Stimulated activated CD8-positive, alpha-beta memory T cell treated with anti-CD3 and anti-CD28 coated beads, Interleukin-7, amount 100 ng/mL, for 1 hour (primary cell): ENCODE measurements at places on chromosomes 11 and 22.

DNA sequence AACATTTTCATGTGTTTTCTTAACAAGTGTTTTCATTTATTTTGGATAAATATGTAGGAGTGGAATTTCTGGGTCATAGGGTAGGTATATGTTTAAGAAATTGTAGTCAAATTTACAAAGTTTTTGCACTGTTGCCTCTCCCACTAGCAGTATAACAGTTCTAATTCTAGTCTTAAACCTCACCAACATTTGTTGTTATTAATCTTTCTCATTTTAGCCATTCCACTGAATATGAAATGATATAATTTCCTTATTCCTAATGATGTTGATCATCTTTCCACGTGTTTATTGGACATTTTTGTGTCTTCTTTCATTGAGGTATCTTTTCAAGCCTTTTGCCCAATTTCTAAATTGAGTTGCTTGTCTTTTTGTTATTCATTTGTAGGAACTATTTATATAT, 62.0 kb downstream of the C11orf91 start:
- DNase-seq: no peak

GRCh38 chr11:44774731-44775130, 48.0 kb downstream of the TSPAN18 start:
- DNase-seq: no peak

DNA sequence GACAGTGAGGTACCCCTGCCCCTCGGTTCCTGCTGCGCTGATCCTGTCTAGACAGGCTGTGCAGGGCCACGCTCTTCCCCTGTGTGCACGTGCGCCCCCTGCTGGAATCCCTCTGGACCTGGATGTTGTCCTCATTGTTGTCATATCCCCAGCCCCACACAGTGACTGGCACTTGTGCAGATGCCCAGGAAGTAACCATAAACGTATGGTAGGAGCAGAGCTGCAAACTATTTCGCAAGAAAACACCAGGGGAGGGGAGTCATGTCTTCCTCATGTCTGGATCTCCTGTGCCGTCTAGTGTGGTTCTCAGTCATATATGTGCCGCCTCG, 114.7 kb downstream of the CRYBB2 start:
- no peak for DNase-seq

DNA sequence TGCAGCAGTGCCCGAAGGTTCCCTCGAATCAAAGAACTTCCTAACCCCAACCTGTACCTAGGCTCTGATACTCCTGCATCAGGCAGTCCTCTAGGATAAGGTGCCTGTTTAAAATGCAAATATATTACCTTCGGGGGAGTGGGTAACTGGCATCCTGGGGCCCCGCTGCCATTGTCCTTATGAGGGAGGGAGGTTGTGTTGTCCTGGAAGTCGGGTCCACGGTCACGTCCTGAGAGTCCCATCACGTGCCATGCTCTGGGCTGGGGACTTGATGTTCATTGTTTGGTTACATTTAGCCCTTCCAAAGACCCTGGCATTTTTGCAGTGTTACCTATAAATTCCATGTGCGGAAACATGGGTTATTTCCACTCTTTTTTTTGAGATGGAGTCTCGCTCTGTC, 67.6 kb downstream of the PARVB start:
- DNase-seq: no peak

GRCh38 chr11:103903621-103904323, 132.7 kb upstream of the DDI1 start:
- no peak for DNase-seq

DNA sequence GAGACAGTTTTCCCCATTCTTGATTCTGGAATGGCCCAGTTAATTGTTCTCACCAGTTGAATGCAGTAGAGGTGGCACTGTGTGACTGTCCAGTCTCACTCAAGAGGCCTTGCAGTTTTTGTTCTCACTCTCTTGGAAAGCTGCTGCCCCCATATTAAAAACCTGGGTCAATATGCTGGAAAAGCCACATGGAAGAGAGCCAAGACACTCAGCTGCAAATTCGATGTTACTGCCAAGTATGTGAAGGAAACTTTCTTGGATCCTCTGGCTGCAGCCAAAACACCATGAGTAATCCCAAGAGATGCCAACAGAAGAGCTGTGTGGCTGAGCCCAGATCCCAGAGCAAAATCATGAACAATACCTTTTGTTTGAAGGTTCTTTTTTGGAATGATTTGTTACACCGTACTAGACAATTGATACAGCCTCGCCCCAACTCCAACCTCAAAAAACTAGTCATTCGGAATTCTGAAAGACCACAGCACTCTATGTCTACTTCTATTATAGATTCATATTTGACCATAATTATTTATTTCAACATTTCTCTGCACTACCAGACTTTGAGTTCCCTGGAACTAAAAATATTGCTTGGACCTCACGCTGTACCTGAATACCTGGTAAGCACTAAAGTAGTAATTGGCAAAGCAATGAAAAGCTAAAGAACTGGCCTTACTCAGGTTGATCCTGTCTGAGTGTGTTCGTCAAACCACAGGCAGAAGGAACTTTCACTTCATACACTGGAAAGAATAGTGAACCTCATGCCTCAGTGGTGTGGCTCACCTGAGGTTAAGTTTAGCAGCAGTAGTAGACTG, 378.8 kb downstream of the ETS1 start:
- DNase-seq: no peak

DNA sequence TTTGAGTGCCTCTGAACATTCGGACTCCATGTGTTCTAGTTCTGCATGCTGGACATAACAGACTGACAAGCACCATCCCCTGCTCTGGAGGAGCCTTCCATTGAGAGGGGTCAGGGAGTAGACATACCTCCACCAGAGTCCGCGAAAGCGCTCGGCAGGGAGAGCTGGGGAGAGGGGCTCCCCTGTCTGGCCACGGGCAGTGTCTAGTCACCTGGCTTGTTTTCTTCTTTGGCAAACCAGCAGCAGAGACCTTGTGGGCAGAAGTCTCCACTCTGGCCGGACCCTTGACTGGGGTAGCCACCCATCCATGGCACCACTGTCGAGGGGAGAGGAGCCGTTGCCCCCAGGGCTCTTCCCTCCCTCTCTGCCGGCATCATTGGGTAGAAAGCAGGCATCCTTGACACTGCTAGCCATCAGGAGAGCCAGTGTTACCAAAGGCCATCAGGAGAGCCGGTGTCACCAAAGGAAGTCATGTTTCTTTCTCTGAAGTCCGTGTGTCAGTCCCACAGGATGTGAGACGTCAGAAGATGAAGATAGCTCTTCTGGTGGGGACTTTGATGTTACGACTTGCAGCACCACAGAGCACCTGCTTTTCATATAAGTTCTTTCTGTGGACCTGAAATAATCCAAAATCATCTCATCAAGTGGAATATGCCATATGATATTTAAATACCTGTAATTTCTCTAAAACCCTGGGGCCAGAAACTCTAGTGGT, 305.6 kb downstream of the TBC1D22A start:
- DNase-seq: no peak

DNA sequence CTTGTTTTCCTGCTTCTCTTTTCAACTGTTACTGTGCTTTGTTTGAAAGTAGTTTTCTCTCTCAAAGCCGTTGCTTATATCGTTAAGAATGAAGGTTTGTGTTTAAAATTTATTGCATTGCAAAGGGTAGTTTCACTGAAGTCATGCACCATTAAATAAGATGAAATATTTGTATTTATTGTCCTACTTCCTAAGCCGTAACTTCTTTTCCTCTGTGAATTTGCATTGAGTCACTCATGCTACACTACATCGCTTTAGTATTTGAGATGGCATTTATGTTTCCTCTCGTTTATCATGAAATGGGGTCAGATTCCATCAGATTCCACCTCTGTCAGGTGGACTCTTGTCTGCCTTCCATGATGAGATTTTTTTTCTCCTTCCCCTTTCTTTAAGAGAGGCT, 65.8 kb upstream of the RASSF10 start:
- no peak for DNase-seq

DNA sequence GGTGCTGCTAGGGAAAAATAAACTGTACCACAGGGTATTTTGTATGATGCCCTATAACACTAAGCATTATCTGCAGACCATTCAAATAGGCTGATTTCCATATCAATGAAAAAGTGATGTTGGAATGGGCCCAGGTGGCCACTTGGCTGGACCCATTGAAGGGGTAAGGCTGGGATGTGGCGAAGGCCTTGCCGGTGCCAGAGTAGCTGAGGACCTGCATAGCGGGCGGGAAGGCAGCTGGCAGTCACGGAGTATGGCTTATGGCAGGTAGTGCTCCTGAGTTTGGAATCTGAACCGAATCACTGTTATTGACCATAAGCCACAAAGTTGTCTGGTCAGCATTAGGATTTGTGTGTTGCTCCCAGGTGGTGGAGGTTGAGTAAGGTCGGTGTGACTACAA, 131.0 kb downstream of the MICAL2 start:
- no peak for DNase-seq

DNA sequence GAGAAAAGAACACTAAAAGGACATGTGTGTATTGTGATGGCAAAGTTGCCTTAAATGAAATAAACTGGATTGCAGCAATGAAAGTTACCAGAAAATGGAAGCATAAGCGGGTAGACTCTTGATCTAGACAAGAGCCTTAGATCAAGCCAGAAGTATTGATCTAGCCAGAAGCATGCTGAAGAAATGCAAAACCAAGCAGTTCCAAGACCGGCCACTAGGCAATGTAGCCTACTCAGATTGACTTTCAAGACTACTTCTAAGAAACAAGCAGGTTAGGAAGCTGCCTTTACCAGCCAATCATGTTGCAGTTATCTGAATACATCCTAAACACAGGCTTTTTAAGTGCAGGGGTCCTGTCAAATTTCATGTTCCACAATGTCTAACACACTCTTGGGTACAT, 54.6 kb downstream of the KCNA4 start:
- DNase-seq: no peak

DNA sequence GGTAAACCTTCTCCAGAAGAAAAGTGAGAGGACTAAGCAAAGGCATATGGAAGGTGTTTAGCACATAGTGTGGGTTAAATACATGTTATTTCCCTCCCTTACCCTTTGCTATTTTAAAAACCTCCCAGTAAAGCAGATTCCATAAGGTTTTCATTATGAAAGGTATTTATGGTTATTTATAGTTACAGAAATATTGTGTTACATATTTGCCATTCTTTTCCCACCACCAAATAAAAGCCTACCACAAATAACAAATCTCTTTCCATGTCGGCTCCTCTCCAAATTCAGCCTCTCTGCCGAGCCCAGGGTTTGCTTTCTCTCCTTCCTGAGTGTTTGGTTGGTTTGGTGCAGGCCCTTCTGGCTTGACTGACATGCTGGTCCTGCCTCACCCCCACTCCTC, 64.4 kb downstream of the INSC start:
- DNase-seq: no peak

GRCh38 chr11:122293296-122294023, 177.4 kb upstream of the BLID start:
- DNase-seq: no peak

GRCh38 chr22:24699876-24700275, 74.6 kb downstream of the PIWIL3 start:
- DNase-seq: no peak

GRCh38 chr11:5736396-5736795, at the start of gene OR56B1:
TSS of gene OR56B1 (plus strand) at chr11:5736448. CDS start at chr11:5736517, 69 bp downstream.
- no peak for DNase-seq

DNA sequence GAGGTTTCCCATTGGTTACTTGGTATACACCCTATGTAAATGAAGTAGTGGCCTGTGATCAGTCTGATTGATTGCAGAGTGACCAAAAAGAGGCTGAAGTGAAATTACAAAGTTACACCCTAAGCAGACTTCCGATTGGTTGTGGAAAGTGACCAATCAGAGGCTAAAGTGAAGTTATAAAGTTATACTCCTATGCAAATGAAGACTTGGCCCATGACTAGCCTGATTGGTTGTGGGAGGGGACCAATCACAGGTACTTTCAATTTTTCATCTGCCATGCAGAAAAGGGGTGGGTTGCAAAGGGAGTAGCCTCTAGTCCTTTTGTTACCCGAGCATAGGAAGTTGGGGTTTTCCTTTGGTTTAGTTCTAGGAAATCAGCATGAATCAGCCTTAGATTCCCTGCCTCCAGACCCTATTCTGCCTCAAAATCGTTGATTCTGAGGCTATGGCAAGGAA, 18.1 kb upstream of the CSTF3 start:
- no peak for DNase-seq

DNA sequence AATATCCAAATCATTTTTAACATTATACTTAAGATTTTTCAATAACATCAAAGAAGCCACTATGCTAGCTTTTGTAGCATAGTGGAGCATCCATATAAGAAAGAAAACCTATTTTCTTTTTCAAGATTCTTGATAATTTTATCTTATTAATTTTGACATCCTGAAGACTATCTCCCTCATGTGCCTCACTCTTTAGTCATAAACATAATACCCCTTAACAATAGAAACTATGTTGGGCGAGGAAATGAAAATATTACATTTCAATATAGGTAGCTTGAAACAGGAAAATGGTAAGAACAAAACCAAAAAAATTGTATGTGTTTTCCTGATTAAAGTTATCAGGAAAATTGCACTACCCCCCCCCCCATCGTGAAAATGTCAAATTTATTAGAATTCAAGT, 40.1 kb downstream of the ELMOD1 start:
- DNase-seq: no peak

DNA sequence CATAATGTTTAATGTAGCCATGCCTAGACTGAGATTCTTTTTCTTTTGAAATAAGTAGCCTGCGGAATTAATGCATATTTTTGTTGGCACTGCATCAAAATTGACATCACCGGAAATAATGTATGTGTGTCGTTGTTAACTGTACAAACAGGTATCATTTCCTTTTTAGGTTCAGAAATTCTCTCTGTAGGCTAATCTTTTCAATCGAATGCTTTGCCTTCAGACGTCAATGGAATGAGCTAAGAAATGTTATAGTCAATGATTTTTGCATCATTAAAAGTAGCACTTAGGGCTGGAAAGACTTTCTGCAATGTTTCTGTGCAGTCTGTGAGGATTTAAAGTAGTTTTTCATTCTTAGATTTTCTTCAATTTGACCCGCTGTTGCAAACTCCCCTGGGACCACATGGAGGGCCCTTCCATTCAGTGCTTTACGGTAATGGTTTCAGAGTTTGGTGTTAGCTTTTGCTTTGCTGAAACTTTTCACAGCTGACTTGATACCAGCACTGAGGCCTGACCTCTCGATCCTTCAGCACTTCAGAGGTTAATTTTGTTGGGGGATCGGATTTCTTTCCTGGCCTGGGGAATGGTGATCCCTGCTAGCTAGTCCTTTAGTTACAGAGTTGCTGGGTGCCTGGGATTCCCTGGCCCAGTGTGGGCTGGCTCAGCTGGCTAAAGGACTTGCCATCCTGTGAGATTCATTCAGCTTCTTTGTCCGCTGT, 137.8 kb downstream of the DBX1 start:
- DNase-seq: no peak

- DNase-seq: no peak
Measured at GRCh38 chr11:32916994-32917393, 24.4 kb downstream of the QSER1 start.

DNA sequence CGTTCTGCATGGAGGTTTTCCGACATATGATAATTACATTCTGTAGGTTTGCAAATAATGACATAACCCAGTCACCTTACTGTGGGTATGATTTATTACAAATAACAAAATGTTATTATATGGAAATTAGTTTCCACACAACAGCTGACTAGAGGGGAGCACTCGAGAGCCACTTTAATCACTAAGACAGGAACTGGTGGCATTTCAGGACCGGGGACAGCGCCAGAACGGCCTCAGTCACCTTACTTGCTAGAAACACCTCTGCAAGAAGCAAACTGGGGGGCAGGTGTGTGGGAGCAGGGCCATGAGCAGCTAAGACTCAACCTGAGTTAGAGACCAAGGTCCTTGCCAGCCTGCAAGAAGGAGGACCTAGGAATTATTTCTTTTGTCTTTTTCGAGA, 199.9 kb downstream of the DSCAML1 start:
- DNase-seq: no peak
